ENCODE measurements at places on chromosomes 1 and 21.

DNA sequence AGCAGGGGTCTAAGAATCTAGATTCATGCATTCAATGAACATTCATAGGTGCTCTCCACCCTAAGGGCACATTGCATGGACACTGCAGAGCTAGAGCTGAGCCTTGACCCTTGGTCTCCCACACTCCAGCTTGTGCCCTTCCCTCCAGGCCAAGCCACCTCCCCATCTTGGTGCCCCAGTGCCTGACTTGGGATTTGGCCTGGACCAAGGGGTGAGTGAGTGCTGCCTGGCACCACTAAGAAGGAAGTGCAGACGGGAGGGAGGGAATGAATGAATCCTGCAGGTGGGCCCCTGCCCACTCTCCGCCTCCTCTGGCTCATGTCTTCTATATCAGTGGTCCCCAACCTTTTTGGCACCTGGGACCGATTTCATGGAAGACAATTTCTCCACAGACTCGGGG lies 146.7 kb downstream of the TRABD2B start:
- no peak for DNase-seq

DNA sequence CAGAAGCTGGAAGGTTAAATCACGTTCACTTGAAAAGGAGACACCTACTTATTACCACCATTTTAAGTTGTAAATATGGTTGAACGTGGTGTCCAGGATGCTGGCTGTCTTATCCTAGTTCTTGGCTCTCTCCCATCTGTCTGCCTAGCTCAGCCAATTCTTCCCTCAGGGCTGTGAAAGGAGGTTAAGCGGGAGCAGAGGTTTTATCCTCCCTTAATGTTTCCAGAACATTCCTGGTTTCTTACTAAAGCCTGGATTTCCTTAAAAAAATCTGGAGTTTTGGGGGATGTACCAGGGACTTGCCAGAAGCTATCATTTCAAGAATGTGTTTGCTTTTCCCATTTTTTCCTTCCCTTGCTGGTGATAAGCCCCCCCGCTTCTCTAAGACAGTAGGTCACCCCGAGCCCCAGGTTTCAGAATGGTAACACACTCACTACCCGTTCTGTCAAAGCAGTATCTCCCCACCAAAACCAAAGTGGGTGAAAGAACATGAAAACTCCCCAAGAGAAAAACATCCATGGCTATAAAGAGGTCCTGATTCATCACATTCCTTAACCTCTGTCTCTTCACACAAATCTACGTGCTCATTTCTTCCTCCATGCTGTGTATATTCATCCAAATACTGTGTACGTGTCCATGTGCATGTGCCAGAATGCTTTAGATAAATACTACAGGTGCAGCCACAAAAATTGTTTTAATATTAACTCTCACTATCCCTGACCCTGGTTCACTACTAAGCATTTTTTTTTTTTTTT lies 114.7 kb downstream of the MAP3K21 start:
- DNase-seq, result no peak

DNA sequence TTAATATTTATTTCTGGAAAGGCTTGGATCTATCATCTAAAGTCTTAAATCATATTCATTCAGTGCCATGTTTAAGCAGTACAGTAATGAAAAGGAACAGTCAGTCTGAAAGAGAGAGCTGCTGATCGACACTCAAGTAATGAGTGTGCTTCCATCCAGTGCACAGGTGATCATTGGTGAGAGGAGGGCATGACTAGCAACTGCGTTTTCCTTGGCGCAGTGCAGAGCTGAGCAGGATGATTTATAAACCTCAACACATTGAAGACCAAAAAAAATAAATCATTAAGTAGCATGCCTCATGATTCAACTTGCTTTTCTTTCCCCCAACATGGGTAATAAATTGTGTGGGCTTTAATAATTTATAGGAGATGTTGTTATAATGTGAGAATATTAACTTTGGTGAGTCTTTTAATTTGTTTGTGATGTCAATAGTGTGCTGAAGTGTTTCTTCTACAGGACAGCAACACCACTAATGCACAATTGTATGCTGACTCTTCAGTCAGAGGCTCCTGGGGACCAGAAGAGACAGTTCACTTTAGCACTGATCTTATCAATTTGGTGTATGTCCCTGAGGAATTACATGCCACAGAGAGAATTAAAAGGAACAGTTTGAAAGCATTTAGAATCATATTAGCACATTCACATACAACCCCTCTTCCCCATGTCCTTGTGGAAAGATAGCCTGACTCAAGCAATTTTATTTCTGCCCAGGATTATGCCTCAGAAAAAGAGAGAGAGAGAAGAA lies 199.7 kb upstream of the ADGRL2 start:
- DNase-seq, result no peak

DNA sequence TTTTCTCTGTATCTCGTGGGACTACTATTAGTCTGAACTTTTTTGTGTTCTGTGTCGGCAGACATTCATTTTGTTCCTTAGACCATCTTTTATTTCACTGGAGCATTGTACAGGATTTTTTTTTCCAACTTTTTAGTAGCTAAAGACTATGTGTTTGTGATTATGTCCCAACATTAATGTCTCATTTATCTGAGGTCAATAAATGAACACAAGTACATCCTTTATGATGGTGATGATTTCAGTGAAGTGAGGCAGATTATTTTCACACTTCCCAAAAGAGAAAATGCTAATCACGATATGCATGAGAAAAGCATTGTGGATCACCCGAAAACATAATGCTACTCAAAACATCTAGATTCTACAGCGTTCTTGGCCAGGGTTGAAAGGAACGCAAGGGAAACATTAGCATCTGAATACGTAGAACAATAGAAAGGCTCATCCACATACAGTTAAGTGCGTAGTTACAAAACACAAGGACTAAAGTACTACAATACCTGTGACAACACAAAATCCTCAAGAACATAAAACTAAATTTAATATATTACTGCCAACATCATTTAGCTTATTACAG lies 981.7 kb upstream of the NCAM2 start:
- no peak for DNase-seq

GRCh38 chr21:26281506-26281905 lies 110.9 kb upstream of the APP start:
- no peak for DNase-seq

- DNase-seq, result no peak
Measured at GRCh38 chr1:54813485-54814125, 12.5 kb upstream of the TTC22 start.

DNA sequence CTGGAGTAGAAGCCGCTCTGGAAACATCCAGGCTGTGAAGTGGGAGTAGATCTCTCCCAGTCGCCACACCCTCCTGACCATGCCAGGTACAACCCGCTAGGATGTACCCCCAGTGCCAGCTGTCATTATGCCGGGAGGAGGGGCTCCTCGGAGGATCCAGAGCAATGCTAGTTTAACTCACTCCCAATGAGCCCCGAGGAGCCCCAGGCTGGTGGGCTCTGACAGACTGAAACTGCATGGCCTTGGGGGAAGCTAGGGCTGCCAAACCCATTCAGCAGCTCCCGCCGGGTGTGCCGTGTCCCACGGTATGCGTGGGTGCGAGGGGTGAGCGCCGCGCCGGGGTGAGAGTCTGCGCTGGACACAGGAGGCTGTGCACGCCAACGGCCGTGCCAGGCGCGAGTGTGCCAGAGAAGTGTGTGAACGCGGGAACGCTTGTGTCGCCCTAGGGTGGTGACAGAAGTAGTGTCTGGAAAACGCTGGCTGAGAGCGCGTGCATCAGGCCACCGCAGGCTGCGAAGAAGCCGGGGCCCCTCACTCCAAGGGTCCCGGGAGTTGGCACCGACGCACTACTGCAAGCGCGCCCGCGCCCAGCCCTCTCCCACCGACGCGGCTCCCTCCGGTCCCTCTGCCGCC lies 177.1 kb upstream of the EDN2 start:
- no peak for DNase-seq

DNA sequence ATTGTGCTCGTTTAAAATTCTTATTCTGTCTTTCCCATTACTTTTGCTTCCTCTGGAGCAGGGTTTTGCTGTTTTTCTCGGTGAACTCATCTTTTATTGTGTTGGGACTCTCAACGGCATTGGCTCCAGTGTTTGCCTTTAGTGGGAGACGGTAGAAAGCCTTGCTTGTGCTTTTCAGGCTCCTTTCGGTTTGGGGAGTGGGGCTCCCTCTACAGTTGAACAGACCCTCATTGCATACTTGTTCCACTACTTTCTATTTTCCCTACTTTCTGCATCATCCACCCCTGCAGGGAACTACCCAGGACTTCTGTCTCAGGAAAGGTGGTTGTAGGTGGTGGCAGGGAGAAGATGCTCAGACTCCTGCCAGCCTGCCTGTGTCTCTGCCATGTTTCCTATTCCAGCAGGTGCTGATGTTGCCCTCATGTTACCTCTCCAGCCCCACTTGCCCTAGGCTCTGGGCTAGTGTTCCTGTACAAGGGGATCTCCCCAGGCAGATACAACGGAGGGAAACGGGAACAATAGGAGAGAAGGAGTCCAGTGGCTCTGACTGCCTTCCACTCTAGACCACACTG lies 68.5 kb upstream of the ZBTB18 start:
- no peak for DNase-seq

DNA sequence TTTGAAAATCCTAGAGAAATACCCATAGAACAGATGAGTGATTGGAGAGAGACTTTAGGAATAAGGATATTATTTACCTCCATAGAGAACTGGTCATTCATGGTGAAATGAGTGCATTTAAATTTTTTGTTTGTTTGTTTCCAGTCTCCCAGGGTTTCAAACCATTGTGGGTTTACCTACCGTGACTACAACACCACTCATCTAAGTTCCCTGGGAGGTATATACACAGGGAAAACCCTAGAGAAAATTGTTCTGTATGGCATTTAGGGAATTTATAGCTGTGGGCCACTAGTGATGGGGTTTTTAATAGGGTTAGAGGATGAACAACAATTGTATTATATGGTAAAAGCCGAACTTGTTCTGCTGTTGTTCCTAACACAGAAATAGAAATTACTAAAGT lies 109.2 kb downstream of the USP25 start:
- no peak for DNase-seq

- DNase-seq, result no peak
Measured at GRCh38 chr1:198086051-198086745, 70.6 kb upstream of the NEK7 start.

- no peak for DNase-seq
Measured at GRCh38 chr1:42504535-42505128, 41.5 kb downstream of the CCDC30 start.
